ENCODE measurements at places on chromosomes 12 and 14.
A peak's percentile ranks its signal among the peaks of the same experiment; 100 is the strongest.

DNA sequence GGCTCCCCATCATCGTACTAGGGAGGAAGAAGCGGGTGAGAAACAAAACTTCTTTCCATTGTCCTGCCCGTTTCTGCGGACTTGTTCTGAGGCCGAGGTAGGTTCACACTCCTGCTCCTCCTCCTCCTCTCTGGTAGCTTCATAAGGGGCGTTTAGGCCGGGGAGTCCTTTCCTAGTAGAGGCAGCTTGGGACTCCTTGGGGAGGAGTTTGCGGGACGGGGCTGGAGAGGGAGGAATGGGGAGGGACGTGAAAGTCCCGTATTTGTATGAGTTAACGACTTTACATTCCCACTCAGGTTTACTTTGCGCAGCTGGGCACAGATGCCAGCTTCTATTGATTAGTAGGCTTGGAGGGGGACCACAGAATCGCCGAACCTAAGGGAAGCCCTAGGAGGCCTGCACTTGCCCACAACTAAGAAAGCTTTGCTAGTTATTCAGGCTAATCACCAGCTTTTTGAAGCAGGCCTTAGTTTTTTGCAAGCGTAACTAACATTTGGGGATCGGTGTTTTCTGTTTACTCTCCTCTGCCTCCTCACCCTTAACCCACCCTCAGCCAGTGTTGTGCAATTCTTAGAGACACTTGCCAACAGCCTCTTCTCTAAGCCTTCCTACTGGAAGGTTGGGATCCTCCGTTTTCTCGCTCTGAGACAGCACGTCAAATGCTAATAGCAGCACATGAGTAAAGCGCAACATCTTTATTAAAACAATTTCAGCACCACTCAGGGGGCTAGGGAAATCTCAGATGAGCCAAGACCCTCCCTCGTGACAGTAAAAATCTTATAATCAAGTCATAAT, 499 bp downstream of the RNASE4 start:
- DNase-seq: peak; percentile 38

- DNase-seq: no peak
Measured at GRCh38 chr12:38813923-38814322, 91.5 kb downstream of the CPNE8 start.

DNA sequence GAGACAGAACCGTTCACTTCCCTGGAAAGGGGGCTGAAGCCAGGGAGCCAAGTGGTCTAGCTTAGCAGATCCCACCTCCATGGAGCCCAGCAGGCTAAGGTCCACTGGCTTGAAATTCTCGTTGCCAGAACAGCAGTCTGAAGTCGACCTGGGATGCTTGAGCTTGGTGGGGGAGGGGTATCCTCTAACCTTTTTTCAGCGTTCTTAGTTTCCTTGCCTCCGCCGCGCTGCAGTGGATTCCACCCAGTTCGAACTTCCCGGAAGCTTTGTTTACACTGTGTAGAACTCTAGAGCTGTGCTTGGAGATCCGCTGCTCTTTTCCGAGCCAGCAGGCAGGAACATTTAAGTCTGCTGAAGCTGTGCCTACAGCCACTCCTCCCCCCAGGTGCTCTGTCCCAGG, 45.2 kb upstream of the FKBP4 start:
- DNase-seq: no peak

- DNase-seq: no peak
Measured at GRCh38 chr12:1809591-1810190, 10.7 kb upstream of the LRTM2 start.
